ENCODE measurements at places on chromosomes 12 and 14. TPM values are rescaled to one million over a fixed set of nuclear protein-coding genes. Genes with fewer than 3 reads are reported as not detected.
A peak's percentile ranks its signal among the peaks of the same experiment; 100 is the strongest.

The CIROP gene
- total RNA-seq: not detected

The PLXNC1 gene
- 6.1 TPM for total RNA-seq

The LIN52 gene
- 9.2 TPM for total RNA-seq

The SLC4A8 gene
- 4.7 TPM for total RNA-seq

The C1R gene
- total RNA-seq: 528 TPM

The KLHDC1 gene
- 12.8 TPM for total RNA-seq

The SMIM41 gene
- 0.98 TPM for total RNA-seq

The SIRT4 gene
- total RNA-seq: 3.6 TPM

DNA sequence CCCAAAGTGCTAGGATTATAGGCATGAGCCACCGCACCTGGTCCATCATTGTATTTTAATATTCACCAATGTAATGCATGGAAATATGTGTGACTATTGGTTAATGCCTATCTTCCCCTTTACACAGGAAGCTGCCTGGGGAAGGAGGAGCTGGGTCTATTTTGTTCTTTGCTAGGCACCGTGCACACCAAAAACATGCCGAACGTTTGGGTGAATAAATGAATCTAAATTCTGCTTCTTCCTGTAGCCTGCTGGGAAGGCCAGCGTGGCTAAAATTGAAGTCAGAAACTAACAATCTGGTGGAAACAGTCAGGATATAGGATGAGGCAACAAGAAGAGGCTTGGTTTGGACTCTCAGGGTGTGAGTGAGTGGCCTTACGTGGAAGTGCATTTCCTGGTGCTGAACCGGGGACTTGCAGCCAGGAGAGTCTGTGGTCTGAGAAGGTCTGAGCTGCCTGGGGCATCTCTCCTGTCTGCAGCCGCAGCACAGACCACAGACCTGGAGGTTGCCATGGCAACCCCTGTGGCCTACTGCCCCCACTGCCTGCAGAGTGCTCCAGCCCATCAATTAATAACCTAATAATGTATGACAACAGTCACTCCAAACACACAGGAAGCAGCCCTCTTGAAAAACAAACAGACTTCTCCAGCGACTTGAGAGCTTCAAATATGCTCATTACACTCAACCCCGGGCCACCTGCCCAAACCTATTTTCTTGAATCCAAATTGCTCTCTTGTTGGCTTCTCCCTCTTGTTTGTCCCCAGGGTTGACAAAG lies 5.5 kb upstream of the GPR68 start:
- no peak for DNase-seq

DNA sequence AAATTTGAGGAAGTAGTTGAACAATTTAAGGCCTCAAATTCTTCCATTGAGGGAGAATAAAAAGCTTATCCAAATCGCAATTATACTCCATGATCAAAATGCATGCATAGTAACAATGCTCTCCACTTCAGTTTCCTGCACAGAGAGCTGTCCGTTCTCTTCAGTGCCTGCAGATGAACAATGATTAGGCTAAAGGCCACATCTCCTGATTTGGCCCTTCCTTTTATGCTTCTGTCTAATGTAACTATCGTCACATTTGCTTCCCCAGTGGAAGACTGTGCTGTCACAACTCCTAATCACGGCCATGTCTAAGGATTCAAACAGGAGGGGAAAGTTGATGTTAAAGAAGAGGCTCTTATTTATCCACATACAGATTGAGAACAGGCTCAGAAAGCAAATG lies 113.6 kb upstream of the NPAS3 start:
- DNase-seq: no peak

DNA sequence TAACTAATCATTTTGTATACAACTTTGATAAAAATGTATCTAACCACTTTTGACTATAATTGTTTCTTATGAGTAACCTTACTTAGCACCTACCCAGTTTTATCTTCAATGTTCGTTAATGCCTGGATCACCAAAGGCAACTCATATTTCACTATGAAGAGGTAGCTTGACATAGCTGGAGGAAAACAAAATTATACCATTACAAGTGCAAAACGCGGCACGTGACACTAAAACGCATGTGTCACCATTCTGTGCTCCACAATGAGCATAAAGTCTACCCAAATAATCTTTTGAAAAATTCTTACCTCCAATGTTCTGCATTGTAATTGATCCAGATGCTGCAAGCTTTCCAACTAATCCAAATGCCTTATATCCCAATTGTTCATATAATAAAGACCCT lies 5.8 kb downstream of the SLC38A2 start:
- DNase-seq: no peak

DNA sequence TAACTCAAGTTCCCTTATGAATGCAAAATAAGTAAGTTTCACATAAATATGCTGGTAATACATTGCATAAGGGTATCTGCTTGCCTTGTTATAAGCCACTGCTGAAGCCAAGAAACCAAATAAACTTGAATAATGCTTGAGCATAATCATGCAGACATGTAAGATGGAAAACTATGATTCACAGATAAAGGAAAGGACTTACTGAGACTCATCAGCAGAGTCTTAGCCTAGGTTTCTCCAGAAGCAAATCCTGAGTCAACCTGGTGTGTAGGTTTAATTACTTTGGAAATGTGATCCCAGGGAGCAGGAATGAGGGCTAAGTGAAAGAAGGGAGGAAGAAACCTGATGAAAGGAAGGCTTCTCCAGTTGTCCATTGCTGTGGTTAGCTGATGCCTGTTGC lies 107.7 kb upstream of the BTG1 start:
- no peak for DNase-seq

- DNase-seq: no peak
These were observed 387.5 kb upstream of the TMPO start for GRCh38 chr12:98127854-98128253.

- no peak for DNase-seq
These were observed 26.2 kb upstream of the KTN1 start for GRCh38 chr14:55553791-55554190.

DNA sequence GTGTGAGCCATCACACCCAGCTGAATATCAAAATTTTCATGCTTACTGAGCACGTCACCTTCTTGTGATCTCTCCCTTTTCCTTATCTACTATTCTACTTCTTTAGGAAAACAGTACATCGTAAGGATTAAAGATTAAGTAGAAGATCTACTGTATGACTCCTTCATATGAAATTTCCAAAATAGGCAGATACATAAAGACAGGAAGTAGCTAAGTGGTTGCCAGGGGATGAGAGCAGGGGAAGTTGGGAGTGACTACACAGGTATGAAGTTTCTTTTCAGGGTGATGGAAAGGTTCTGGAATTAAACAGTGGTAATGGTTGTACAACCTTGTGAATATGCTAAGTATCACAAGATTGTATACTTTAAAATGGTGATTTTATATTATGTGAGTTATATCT lies 36.5 kb upstream of the CERS5 start:
- no peak for DNase-seq

- no peak for DNase-seq
These were observed 131.4 kb downstream of the BBS10 start for GRCh38 chr12:76216585-76217472.

DNA sequence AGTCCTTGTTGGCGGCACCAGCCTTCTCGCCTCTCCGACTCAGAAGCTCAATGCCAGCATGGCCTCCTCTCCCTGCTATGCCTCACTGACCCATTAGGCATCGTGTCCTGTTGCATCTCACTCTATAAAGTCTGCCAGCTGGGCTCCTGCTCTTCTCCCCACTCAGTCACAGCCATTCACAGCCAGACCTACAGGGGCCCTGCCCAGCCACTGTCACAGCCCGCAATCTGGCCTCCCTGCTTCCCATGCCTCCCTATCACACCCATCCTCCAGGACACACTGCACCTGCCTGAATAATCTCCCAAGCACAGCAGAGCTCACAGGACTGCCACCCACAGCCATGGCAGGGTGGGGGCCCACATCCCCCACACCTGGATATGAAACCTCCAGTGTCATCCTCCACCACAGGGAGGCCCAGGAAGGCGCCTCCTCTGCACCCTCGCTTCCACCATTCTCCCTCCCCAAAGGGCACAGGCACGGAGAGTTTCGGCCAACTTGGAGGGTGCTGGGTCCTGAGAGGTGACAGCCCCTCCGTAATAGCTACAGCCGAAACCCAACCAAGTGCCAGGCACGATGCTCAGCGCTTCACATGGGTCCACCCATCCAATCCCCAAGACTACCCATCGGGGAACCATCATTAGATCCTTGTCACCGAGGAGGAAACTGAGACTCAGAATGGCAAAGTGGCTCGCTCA lies 370.3 kb downstream of the BCL11B start:
- DNase-seq: no peak

- peak; percentile 69 for DNase-seq
These were observed 71.7 kb downstream of the NOVA1 start for GRCh38 chr14:26526137-26526536.

DNA sequence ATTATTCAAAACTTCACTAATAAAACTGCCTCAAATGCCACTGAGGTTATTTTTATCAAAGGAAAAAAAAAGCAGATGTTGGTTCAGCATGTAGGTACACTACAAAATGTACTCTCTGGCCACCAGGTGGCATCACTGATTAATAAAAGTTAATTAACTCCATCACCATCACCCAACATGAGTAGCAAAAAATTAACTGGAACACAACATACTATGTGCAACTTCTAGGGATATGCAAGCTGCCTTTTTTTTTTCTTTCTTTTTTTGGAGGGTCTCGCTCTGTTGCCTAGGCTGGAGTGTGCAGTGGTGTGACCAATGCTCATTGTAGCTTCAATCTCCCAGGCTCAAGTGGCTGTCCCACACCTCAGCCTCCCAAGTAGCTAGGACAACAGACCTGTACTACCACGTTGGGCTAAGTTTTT lies 43.8 kb upstream of the NR2C1 start:
- DNase-seq: peak; percentile 87

GRCh38 chr12:3888659-3889058 lies 15.5 kb upstream of the PARP11 start:
- DNase-seq: no peak

GRCh38 chr12:82025462-82025861 lies 266.3 kb upstream of the PPFIA2 start:
- DNase-seq: no peak

DNA sequence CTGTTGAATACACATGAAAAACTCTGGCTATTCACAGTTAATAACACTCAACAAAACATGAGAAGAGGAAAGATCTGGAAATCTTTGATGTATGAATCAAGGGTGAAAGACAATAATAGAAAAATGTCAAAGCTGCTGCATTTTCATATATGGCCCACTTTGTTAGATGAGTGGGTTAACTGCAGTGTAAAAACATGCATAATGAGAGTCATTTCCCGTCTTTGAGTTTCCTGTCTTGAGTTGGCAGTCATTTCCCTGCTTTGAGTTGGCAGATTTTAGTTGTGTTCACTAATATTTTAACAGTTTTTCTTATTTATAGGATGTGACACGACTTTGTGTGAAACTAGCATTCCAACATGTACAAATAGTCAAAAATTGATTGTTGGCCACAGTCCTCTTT lies 87.9 kb upstream of the PTPRQ start:
- peak; percentile 47 for DNase-seq

- no peak for DNase-seq
These were observed 47.3 kb upstream of the TMED10 start for GRCh38 chr14:75223664-75224154.

- DNase-seq: peak; percentile 50
These were observed 141.1 kb downstream of the CAND1 start for GRCh38 chr12:67410246-67410645.

GRCh38 chr14:78227248-78228077 lies 57.3 kb downstream of the NRXN3 start:
- DNase-seq: no peak

DNA sequence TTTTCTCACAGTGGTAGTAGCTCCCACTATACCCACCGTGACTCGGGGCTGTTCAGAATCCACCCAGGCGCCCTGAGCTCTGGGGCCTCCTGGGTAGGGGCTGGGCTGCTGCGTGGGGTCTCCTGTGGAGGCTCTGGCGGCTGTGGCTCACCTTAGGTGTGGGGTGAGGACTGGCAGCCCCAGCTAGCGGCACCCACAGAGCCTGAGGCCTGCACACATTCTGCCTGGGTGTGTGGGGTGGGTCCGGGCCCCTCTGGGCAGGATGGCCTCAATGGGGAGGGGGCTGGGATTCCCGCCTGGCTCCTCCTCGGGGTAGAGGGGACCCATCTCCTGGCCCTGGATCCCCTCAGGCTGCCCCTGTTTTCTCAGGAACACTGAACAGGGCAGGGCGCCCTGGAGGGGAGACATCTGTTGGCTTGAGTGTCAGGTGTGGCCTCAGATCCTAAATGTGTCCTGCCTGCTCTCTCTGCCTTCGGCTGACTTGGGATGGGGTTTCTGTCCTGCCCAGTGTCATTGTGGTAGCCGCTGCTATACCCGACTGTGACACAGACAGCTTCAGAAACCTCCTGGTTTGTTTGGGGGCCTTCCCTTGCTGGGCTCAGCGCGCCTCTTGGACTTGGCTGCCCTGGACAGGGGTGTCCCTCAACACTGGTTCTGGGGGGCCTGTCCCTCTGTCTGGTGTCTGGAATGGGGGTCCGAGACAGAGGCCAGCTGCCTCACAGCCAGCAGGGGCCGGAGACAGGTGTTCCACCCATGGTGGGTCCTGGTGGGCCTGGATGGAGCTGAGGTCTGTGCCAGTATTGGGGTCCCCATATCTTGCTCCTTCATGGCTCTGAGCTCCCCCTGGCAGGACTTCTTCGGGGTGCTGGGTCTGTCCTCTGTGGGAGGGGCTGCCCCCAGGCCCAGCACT lies 354.9 kb downstream of the TMEM121 start:
- DNase-seq: no peak

GRCh38 chr12:51953864-51954263 lies 2.4 kb downstream of the ACVR1B start:
- DNase-seq: no peak

GRCh38 chr14:100440758-100441203 lies 117.6 kb downstream of the SLC25A47 start:
- DNase-seq: peak; percentile 41

DNA sequence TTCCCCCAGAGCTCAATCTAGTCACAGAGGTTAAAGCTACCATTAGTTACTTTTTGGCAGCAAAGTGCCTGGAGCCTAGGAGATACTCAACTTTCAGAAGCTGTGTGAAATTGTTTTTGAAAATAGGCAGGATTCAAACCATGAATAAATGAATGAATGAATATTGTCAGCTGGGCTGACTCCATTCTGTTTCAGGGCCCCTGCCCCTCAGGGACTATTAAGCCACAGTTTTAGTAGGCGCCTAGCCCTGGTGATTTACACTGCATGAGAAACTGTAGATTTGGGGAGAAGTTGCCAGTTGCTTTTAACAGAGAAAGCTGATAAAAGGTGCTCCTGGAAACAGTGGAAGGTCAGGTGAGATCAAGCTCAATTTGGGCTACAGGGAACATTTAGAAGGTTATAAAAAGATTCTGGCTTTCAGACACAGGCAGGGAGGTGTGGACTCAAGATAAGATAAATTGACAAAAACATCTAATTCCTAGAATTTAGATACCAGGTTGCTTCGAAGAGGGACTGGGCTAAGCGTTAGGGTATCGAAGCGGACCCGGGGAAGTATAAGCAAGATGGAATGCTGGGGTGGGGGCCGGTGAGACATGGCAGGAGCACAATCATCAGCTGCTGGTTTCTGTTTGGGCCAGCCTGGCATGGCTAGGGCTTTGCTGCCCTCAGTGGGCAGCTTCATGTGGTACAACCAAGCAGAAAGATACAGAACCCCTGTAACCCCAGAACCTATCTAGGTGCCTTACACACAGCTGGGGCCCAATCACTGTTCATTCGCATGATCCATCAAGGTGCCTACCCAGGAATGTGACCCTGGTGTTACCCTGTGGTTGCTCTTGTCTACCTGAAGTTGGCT lies 14.9 kb upstream of the CELA1 start:
- DNase-seq: no peak

Measured in fibroblast of the aortic adventitia (primary cell).